ENCODE measurements at places on chromosomes 1 and 21.
A peak's percentile ranks its signal among the peaks of the same experiment; 100 is the strongest.

DNA sequence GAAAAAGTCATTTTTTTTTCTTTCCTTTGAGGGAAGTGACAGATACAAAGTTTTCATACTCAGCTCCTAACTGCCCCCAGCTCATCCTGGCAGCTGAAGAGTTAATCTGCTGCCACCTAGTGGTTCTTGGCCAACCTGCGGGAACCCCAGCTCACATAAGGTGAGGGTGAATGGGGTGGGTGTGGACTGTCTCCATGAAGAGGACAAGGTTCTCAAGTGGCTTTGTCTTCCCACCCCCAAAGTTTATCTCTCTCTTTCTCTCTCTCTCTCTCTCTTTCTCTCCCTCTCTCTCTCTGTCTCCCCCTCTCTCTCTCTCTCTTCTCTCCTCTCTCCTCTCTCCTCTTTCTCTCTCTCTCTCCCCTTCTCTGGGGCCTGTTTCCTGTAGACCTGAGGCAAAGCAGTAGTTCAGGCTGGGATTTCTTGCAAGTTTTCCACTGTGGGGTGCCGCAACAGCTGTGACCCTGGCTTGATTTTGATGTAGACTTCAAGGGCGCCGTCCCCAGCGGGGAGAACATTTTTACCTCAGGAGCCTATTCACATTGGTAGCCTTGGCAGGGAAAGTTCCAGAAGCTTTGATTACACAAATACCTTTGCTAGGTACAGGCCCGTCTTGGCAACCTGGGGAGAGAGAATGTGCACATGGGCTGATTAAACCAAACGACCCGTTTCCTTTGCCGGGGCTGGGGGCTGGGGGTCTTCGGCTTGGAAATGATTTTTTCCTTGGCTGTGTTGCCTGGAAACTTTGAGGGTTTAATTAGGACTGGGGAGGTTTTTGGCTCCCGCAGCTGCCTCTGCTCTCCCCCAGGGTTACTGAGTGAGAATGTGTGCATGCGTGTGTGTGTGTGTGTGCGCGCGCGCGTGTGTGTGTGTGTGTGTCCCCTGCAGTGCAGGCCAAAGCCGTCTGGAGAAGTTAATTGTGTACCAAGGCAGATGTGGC lies 135.9 kb downstream of the TM2D1 start:
- no peak for DNase-seq
- peak overlapping the region; percentile 62 for H3K27ac ChIP-seq
- H3K36me3 ChIP-seq, result no peaks in the 10 kb centered on the region
- no peak overlapping the region for H3K4me3 ChIP-seq
- H3K4me1 ChIP-seq, result peaks cover 14% of the 10 kb centered on the region

GRCh38 chr1:32701951-32702598 lies 495 bp downstream of the SYNC start:
- no peaks in the 10 kb centered on the region for H3K36me3 ChIP-seq
- peak; percentile 62 for DNase-seq
- peaks cover 31% of the 10 kb centered on the region for H3K4me1 ChIP-seq
- H3K27me3 ChIP-seq, result no peaks in the 10 kb centered on the region
- peak overlapping the region; percentile 15 for H3K27ac ChIP-seq
- peak overlapping the region; percentile 51 for H3K4me3 ChIP-seq

GRCh38 chr21:25999921-26000582 lies 170.5 kb downstream of the APP start:
- no peak for DNase-seq
- peaks cover 4% of the 10 kb centered on the region for H3K4me1 ChIP-seq
- no peaks in the 10 kb centered on the region for H3K27me3 ChIP-seq
- H3K27ac ChIP-seq, result no peak overlapping the region

- H3K36me3 ChIP-seq, result peaks cover 8% of the 10 kb centered on the region
- DNase-seq, result no peak
- no peaks in the 10 kb centered on the region for H3K4me1 ChIP-seq
- H3K27ac ChIP-seq, result no peak overlapping the region
- H3K27me3 ChIP-seq, result no peaks in the 10 kb centered on the region
Measured at GRCh38 chr1:230900984-230901383, 32.7 kb upstream of the C1orf198 start.

DNA sequence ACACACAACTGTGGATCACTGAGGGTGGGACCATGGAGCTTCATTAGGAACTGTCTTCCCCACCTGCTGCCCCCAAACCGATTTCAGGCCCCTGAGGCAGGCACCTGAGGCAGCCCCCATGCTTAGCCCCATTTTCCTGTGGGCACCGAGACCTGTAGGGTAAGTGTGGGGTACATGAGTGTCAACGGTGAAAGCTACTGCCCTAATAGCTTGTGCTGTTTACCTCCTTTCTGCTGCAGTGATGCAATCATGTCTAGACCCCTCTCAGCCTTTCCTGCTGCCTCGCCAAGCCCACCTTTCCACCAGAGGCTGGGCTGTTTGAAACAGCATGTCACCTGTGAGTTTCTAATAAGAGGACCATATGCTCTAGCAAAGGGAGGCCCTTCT lies 53.0 kb downstream of the NFASC start:
- H3K36me3 ChIP-seq, result peaks cover 13% of the 10 kb centered on the region
- peaks cover 29% of the 10 kb centered on the region for H3K4me1 ChIP-seq
- H3K4me3 ChIP-seq, result no peak overlapping the region
- DNase-seq, result no peak
- no peaks in the 10 kb centered on the region for H3K27me3 ChIP-seq

- no peak overlapping the region for H3K4me3 ChIP-seq
- DNase-seq, result no peak
- H3K27ac ChIP-seq, result no peak overlapping the region
- peaks cover 26% of the 10 kb centered on the region for H3K36me3 ChIP-seq
Measured at GRCh38 chr1:39684313-39684664, 6.9 kb downstream of the HPCAL4 start.

GRCh38 chr1:178540646-178541045 lies 27.7 kb downstream of the TEX35 start:
- no peak overlapping the region for H3K27ac ChIP-seq
- no peaks in the 10 kb centered on the region for H3K27me3 ChIP-seq
- peaks cover 44% of the 10 kb centered on the region for H3K4me1 ChIP-seq
- H3K4me3 ChIP-seq, result no peak overlapping the region
- peaks cover 7% of the 10 kb centered on the region for H3K36me3 ChIP-seq
- no peak for DNase-seq

GRCh38 chr1:168287237-168287664 lies 6.6 kb downstream of the TBX19 start:
- H3K4me3 ChIP-seq, result no peak overlapping the region
- H3K27ac ChIP-seq, result no peak overlapping the region

DNA sequence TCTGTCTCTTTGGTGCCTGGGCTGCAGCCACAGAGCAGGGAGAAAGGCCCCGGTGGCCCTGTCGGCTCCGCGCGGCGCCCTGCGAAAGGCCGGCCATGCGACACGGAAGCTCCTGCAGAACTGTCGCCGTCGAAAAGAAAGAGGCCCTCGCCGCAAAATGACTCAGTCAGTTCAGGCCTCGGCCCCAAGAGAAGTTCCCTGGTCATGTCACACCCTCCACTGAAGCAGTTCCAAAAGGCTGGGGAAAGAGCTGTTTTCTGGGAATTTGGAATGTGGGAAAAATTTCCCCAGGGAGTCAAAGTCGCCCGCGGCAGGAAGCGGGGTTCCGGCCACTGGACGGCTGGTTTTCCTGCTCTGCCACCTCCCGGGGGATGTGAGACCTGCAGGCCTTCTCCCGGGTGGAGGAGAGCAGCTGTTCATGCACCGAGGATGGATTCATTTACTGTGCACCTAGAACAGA lies 115.8 kb upstream of the ZNF678 start:
- no peak for DNase-seq
- no peak overlapping the region for H3K4me3 ChIP-seq
- H3K27me3 ChIP-seq, result no peaks in the 10 kb centered on the region
- no peaks in the 10 kb centered on the region for H3K36me3 ChIP-seq
- H3K4me1 ChIP-seq, result no peaks in the 10 kb centered on the region
- no peak overlapping the region for H3K27ac ChIP-seq

Measured in spinal cord (tissue), 10 donors.